ENCODE measurements at places on chromosomes 11 and 22.

- no peak for DNase-seq
Observed at GRCh38 chr11:59765068-59765735, 10.0 kb downstream of the STX3 start.

DNA sequence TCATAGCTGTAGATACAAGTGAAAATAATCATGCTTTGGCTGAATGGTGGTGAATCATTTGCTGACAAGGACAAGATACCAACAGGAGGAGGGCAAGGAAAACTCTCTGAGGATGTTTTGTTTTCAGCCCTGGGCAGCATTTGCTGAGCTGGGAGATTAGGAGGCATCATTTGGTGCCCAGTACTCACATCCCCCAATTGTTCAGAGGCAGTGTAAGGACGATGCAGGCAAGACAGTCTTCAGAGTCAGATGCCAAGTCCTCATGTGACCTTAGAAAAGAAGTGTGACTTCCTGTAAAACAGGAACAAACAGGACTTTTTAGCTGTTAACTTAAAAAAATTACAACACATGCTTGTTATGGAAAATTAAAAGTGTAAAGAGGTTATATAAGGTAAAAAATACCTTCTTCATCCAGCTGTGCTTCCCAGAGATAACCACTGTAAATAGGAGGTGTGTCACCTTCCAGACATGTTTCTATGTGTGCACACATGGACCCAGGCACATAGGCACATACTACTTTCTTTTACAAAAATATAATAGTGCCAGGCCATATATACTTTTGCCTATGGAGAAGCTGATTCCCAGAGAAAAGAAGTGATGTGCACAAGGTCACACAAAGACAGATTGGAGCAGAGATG, 18.0 kb downstream of the CNTF start:
- DNase-seq = no peak

- DNase-seq = peak; percentile 77
Observed at GRCh38 chr22:39622881-39623367, 52.4 kb downstream of the CACNA1I start.

- no peak for DNase-seq
Observed at GRCh38 chr22:34587357-34588356, 478.3 kb upstream of the ISX start.

GRCh38 chr11:63564784-63565350, 1.7 kb upstream of the PLAAT2 start:
- no peak for DNase-seq

GRCh38 chr11:86041975-86042378, 26.9 kb downstream of the PICALM start:
- DNase-seq = peak; percentile 57

DNA sequence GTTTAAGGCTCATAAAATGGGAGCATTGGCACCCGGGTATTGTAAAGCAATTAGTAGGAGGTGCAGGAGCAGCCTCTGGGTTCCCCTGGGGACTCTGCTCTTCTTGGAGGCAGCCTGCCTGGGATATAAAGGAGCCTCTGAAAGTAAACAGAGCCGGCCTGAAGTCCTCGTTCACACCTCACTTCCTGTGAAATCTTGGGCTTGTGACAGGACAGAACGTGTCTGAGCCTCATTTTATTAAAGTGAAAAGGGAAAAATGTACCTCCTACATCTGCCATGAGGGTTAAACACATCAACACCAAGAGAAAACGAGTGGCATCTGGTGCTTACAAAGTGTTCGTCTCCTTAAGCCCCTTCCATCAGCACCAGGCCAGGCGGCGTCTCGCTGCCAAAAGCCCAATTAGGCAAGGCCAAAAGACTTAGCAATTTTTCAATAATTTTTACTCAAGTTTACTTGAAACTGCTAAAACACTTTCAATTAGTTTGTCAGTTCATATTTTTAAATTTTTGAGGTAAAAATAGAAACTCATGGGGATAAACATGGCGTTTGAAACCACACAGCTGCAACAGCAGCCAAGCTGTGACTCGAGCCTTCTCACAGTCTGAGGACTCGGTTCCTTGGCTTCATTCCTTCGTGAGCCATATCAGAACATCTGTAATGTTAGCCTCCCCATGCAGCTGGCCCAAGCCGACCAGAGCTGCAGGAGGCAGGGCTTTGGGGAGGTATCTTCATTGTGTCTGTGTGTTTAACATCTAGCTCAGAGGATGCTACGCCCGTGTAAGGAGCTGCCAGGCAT, 33.6 kb downstream of the MAP6 start:
- no peak for DNase-seq

GRCh38 chr22:31321421-31321820, 24.7 kb downstream of the PATZ1 start:
- DNase-seq = no peak

DNA sequence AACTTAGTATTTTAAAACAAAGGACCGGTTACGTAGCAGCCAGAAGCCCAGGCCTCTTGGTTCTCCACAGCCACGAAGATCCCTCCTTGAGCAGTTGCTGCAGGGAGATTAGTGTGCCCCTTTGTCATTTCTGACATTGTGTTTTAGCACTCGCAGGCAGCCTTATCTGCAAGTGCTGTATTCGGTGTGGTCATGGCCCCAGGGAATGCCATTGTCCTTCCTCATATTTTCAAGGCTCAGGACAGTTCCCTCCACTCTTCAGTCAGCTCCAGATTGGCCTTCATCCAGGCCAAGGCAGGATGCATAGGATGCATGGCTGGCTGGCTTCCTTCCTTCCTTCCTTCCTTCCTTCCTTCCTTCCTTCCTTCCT, 88.5 kb downstream of the ZBTB16 start:
- DNase-seq = no peak

DNA sequence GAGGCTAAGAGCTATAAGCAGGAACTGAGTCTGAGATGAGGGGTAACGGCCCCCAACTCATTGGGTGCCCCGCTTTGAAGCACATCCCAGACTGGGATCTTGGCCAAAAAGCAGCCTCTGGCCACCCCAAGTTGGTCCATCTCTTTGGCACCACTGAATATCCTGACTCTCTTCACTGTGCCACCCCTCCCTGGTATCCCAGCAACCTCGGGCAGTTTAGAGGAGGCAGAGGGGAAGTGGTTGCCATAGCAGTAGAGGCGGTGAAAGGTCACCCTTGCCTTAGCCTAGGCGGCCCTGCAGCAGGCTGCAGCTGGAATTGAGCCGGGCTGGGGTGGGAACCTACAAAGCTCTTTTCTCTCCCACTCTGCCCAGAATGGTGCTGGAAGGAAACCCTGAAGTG, 1.1 kb downstream of the PELI3 start:
- peak; percentile 26 for DNase-seq

DNA sequence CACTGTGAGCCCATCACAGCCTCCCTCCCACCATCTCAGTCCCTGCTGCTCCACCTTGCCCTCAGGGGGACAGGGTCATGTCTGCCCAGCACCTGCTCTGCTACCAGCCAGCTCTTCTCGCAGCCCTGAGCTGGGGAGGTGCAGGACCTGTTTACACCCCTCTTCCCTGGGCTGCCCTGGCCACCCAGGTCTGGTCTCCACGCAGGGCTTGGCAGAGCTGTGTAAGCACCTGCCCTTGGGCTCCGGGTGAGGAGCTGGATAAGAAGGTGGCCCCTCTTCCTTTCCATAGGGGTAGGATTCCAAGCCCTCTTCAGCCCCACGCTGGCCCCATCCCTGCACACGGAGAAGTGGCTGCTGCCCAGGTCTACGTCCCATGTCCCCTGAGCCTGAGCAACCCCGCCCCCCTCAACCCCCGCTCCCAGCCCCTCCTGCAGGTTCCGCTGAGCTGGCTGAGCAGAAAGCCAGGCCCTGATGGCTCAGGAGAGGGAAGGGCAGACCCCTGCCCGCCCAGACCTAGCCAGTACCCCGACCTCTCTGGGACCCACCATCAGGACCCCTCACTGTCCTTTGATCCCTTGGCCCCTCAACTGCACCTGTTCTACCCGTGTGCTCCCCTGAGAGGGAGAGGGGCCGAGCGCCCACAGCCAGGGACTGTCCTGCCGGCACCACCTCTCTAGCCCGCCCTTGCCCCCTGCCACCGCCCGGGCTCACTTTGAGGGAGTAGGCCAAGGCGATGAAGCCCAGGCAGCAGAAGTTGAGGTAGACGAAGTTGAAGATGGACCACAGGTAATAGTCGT, 3.2 kb downstream of the IFITM10 start:
- no peak for DNase-seq

GRCh38 chr11:100876815-100877520, 189.9 kb downstream of the ARHGAP42 start:
- DNase-seq = no peak

GRCh38 chr11:124441519-124441918, 4.0 kb downstream of the OR8B8 start:
- DNase-seq = no peak

DNA sequence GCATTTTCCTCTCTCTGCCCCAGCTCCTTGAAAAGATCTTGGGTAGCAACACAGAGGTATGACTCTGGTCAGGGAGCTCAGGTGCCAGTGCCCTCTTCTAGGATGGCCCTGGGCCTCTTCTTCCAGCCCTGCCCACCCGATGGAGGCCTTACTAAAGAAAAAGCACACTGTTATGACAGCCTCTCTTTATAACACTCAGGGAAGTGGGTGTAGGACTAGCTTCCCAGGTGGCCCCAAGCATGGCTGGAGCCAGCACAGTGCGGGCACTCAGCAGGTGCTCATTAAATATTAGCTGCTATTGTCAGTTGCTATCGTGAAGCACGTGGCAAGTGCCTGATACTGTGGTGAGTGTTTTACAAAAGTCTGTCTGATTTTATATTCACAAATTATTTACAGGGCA, 127.2 kb upstream of the B3GAT1 start:
- no peak for DNase-seq

- DNase-seq = peak; percentile 9
Observed at GRCh38 chr22:29375398-29376076, 12.8 kb downstream of the AP1B1 start.

- no peak for DNase-seq
Observed at GRCh38 chr11:10294290-10294953, 403 bp upstream of the SBF2 start.

DNA sequence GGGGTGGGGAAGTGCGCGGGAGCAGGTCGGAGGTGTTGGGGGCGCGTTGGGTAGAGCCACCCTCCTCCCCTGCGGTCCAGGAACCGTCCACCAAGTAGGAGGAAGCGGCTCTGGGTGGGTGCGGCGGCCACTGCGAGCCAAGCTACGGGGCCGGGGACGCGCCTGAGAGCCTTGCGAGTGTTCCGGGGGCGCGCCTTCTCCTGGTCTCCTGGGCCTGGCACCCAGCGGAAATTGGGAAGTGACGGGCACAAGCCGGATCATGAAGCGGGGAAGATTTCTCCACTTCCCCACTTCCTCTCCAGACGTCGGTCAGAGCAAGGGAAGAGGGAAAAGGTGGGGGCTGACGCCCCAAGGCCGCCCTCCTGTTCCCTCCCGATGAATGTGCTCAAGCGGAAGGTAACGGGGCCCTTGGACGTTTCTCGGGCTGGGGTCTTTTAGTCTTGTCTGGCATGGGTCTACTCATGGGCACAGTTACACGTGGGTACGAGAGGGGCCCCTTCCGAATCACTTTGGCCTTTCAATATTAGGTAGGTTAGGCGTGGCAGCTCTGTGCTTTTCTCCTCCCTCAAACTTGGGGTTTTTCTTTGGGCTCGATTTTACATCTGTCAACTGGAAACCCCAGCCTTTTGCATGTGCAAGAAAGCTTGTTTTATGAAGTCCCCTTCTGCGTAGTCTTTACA, 865 bp downstream of the RBM14 start:
- DNase-seq = peak; percentile 28

DNA sequence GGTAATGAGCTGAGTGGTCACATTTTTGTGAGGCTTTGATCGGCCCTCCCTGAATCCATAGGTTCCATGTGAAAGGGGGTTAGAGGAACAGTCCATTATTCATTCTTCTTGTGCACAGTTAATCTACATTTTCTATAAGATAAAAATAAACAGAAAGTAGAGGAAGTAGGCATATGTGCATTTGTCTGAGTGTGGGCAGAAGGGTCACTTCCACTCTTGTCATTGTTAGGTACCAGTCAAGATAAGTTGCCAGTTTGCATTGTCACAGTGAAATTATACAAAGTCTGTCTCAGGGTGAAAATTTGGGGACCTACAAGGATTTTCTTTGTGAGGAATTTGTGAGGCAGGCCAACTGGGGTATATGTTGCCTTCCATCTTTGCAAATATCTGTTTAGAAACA, 4.6 kb upstream of the APOL4 start:
- no peak for DNase-seq

- peak; percentile 9 for DNase-seq
Observed at GRCh38 chr11:103109818-103110388, 677 bp downstream of the DYNC2H1 start.

DNA sequence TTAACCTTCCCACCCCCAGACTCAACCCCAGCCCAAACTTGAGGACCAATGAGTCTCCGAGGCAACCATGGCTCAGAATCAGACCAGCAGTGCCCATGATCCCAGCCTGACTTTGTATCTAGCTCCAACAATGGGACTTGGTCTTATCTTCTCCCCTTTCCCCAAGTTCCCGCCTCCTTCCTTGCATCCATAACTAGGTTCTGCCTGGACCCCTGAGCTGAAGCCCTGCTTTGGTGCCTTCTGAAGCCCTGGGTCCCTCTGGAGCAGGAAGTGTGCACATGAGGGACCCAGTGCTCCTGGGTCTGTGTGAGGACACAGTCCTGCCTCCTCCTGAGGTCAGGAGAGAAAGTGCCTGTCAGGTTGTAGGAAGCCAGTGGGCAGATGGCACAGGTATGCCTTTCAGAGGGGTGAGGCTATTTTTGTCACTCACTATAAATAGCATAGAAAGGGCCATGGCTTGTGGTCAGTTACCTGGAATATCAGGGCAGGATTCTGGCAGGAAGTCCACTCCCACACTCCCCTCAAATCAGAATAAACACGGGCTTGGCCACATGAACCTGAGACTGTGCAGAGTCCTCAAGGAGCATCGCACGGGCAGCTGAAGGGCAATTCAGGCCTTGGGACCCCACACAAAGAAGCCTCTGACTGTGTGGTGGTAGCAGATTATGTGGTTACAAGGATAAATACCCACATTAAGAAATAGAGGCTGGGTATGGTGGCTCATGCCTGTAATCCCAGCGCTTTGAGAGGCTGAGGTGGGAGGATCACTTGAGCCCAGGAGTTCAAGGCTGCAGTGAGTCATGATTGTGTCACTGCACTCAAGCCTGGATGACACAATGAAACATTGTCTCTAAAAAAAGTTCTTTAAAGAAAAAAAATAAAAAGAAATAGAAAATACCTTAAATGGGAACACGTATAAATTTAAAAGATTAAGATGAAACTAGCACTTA, 27.4 kb downstream of the RCN1 start:
- no peak for DNase-seq

DNA sequence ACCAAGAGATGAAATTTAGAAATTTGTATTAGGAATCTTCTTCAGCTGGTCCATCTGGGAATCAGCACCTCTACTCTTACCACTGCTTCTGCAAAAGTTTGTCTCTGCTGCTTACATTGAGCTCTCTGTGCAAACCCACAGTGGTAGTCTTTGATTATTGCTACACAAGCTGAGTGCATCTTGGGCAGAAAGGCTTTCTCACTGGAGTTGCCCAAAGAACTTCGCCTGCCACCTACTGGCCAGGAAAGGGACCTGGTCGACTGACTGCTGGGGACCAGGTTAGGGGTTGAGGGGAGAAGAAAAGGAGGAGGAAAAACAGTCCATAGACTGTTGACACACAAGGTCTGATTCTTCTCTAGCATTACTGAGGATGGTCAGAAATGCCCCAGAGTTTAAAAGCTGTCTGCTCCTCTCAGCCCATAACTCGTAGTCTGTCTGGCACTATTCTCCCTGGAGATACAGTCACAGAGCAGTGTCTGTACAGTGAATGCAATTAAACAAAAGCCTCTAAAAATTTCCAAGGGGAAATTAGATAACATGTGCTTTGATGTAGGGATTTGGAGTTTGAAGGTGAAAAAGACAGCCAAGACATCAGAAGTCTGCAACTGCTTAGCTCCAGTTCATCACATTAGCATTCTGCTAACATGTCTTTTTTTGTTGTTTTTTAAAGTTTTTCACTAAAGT, 215.0 kb upstream of the CTSC start:
- peak; percentile 67 for DNase-seq

- DNase-seq = no peak
Observed at GRCh38 chr11:83187465-83187864, 6.0 kb upstream of the ANKRD42 start.
